ENCODE measurements at places on chromosomes 3 and 15. TPM values are rescaled to one million over a fixed set of nuclear protein-coding genes. Genes with fewer than 3 reads are reported as not detected.

DNA sequence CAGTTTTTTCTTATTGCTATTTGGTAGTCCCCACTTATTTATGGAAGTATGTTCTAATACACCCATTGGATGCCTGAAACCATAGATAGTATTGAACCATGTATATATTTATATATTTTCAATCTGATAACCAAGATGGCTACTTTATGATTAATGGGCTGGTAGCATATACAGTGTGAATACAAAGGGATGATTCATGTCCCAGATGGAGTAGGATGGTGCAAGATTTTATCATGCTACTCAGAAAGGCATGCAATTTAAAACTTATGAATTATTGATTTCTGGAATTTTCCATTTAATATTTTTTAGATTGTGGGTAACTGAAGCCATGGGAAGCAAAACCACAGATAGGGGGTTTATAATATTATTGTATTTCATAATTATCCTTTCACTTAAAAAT, 35.2 kb downstream of the AP4E1 start:
- no peak for DNase-seq

- no peak for DNase-seq
These were observed 245.3 kb downstream of the PDZRN3 start for GRCh38 chr3:73379465-73379864.

- DNase-seq = no peak
These were observed 50.0 kb upstream of the ARHGEF26 start for GRCh38 chr3:154071146-154071545.

Gene PGBD4
- 1.8 TPM for total RNA-seq

DNA sequence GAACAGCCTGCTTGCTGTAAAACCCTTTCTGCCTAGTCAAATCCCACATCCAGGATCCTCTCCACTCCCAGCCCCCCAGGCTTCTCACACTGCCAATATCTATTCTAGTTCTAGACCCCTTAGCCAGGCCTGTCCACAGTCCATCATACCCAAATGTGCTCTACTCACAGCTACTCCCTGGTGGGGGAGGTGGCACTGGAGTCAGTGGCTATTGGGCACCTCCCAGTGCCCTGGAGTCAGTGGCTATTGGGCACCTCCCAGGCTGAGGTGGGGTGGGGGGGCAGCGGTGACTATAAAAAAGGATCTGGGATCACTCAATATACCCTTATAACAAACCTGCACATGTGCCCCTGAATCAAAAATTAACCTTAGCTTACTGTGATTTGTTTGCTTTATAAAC, 773 bp upstream of the DISP2 start:
- DNase-seq = no peak

DNA sequence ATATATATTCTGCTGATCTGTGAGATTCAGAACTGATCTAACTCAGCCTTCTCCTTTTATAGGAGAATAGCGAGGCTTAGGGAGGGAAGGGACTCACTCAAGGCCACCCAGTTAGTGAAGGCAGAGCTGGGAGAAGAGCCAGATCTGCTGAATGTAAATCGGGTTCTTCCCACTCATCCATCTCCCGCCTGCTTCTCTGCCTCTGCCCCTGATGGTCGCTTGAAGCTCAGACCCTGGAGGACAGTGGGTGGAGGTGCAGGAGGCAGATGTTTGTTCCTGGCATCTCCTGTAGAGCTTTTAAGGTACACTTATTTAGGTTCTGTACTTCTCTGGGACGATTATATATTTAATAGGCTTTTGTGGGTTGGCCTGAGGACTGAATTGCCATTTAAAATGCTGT, 4.3 kb downstream of the PDIA5 start:
- no peak for DNase-seq

Gene PRRT3
- total RNA-seq = 0.57 TPM

Gene STRIT1
- 0.84 TPM for total RNA-seq

Gene SYNPR
- not detected for total RNA-seq

Gene IP6K1
- 19.0 TPM for total RNA-seq

Gene GADL1
- not detected for total RNA-seq

- DNase-seq = no peak
These were observed 60.0 kb downstream of the MYH15 start for GRCh38 chr3:108450444-108450843.

Gene SLC22A13
- not detected for total RNA-seq

Gene CEMIP
- total RNA-seq = 0.14 TPM

GRCh38 chr3:8324747-8325146, 176.9 kb upstream of the LMCD1 start:
- no peak for DNase-seq

GRCh38 chr3:157104928-157105652, 54.9 kb downstream of the CCNL1 start:
- DNase-seq = no peak

GRCh38 chr15:50463423-50464358, 39.5 kb downstream of the USP8 start:
- no peak for DNase-seq

Gene LXN
- total RNA-seq = 3.9 TPM

DNA sequence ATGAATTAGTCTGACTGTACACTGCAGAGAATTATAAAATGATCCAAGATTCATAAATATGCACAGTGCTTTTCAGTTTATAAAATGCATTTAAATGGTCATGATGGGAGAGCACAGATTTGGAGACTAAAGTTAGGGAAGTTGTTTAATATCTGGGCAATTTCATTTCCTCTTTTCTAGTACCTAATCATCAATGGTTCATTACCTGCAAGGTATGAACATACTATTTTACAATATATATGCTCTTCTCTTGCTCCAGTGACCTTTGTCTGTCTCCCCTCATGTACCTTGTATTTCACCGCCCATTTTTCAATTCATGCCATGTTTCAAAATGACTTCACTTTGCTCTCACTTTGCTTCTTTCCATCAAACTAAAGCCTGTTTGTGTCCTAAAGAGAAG, 114.5 kb downstream of the SUCNR1 start:
- DNase-seq = no peak

GRCh38 chr15:95044745-95045417, 813.5 kb downstream of the MCTP2 start:
- no peak for DNase-seq

DNA sequence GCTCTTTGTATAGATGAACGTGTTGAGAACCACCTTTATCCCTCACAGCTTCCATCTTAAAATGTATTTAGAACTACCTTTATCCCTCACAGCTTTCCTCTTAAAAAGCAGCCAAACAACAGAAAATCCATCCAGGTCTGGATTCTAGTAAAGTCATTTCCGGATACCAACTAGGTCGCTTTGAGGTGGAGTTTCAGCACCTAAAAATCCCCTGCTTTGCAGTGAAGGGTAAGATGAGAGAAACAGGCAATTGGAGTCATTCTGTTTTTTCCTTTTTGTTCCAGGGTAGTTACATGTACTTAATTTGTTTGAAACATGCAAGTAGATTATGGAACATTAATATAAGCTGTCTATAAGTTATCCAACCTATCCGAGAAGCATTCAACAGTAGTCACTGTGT, 192.0 kb downstream of the UBE2E2 start:
- DNase-seq = no peak

GRCh38 chr3:32961189-32961715, 9.8 kb downstream of the CCR4 start:
- DNase-seq = no peak

DNA sequence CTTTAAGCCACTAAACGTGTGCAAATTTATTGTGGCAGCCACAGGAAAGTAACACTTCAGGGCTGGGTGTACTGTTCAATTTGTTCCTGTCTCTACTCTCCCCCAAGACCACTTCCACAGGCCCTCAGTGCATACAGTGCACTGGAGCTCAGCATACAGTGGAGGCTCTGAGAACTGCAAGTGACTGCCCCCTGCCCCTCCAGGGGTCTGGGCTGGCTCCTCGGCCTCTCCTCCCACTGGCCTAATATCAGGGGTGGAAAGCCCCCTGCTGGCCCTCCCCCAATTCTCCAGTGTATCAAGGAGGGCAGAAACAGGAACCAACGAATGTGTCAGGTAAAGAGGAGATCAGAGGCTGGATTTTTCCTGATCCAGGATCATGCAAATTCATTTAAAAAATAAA, 19.9 kb upstream of the HEG1 start:
- DNase-seq = no peak

- peak; percentile 66 for DNase-seq
These were observed 134.8 kb upstream of the MEF2A start for GRCh38 chr15:99430881-99431401.

- DNase-seq = no peak
These were observed 77.4 kb upstream of the SEC13 start for GRCh38 chr3:10398341-10398740.

- DNase-seq = no peak
These were observed 1.6 kb upstream of the GOLM2 start for GRCh38 chr15:44286814-44287452.

Gene IFT57
- 27.6 TPM for total RNA-seq

DNA sequence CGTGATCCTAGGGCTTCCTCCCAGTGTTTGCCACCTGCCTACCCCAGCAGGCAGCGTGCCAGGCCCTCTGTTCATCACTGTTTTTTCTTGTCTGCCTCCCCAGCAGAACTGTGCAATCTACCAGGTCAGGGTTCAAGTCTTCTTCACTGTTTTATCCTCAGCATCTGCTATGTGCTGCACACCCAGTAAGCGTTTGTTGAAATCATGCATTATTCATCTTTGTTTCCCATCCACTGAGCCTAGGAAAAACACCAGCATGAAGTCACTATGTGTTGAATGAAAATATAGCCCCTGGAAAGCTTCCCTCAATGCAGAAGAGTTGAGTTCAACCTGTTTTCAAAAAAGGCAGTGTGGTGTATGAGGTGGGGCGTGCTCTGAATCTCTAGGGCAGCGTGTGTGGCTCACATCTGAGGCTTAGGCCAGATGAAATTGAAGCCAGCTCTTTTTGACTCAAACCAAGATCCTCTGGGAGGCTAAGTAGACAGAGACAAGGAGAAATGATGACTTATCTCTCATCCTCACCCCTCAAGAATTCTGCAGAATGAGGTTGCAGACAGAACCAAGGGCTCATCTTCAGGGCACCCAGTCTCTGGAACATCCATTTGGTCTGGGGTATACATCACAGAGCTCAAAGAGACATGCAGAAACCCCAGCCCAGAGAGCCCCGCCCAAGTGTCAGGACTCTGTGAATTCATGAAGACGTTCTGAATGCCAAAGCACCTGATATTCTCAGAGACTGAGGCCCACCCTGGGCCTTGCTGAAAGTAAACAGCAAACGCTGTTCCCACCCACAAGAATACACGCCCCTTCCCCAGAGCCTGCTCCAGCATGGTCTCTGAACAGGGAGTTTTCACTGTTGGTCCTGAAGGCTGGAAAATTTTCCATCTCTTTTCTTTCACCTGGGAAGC, 5.7 kb upstream of the CAV3 start:
- no peak for DNase-seq

Gene SOX2
- 0.27 TPM for total RNA-seq

DNA sequence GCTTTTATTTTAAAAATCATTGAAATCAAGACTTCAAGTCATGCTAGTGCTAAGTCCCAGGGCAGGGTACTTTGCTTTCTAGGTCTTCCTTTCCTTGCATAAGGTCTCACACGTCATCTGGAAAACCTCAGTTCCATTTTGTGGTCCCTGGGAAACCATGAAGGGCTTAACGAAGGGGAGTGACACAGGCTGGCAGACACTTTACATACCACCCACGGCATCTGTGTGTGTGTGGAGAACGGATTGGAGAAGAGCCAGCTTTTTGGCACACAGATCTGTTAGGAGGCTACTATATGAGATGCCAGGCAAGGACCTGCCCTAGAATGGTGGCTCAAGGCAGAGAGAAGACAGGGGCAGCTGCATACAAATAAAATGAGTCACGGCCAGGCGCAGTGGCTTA, 107.5 kb upstream of the NSMCE3 start:
- no peak for DNase-seq

GRCh38 chr3:100602506-100603444, 6.6 kb upstream of the ADGRG7 start:
- no peak for DNase-seq

GRCh38 chr3:153260681-153261080, 98.7 kb downstream of the RAP2B start:
- DNase-seq = no peak

- DNase-seq = no peak
These were observed 29.5 kb downstream of the GYG1 start for GRCh38 chr3:149020839-149021252.

Gene THAP10
- total RNA-seq = 3.7 TPM

GRCh38 chr3:13745636-13746035, 134.2 kb downstream of the WNT7A start:
- DNase-seq = no peak

Gene CASR
- not detected for total RNA-seq

Gene GLCE
- total RNA-seq = 8.9 TPM

Gene PRTG
- total RNA-seq = 0.43 TPM

Gene PLSCR5
- not detected for total RNA-seq

DNA sequence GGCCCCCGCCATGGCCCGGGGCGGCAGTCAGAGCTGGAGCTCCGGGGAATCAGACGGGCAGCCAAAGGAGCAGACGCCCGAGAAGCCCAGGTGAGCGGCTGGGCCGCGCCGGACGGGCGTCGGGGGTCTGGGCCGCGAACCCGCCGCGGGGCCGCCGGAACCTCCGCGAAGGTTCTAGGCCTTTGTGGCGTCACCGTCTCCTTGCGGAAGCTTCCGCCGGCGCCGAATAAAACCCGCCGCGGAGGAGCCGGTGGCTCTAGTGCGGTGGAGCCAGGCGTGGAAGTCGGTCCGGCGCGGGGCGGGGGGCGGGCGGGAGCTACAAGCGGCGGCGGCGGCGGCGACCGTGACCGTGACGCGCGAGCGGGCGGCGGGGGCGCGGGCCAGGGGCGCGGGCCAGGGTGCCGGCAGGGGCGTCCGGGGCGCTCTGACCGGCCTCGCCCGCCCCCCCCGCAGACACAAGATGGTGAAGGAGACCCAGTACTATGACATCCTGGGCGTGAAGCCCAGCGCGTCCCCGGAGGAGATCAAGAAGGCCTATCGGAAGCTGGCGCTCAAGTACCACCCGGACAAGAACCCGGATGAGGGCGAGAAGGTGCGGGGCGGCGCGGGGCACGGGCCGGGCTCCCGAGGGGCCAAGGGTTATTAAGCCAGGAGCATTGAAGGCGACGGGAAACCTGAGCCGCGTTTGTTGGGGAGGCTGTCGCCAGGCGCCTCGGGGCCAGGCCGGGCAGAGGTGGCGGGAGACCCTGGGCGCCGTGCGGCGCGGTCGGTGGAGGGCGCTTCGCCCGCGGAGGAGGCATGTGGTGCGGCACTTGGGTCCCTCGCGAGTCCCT, at the start of gene DNAJA4:
Gene DNAJA4, plus strand, starts transcription at position 259 of the 833 bp plus-strand sequence. Its CDS starts 202 bp downstream, at position 461.
- DNase-seq = peak; percentile 84

DNA sequence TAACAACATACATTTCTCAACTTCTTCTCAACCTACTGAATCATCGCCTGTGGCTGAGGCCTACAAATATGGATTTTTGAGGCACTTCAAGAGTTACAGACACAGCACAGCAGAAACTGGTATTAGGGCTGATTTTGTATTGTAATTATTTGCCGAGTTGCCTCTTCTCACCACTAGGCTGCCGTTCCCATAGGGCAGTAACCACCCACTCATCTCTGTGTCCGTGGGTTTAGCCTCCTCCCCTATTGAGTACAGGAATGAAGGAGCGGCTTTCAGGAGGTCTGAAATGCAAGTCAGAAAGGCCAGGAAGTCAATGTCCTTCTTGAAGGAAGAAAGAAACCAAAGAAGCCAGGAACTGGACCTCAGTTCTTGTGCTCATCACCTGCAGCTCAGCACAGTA, 220.8 kb downstream of the MTHFS start:
- no peak for DNase-seq

Gene ARID3B
- 1.4 TPM for total RNA-seq

Gene PPM1L
- 63.9 TPM for total RNA-seq
